Activated CD8-positive, alpha-beta memory T cell treated with anti-CD3 and anti-CD28 coated beads for 4 hours (primary cell): ENCODE measurements at places on chromosomes 12 and 14.

DNA sequence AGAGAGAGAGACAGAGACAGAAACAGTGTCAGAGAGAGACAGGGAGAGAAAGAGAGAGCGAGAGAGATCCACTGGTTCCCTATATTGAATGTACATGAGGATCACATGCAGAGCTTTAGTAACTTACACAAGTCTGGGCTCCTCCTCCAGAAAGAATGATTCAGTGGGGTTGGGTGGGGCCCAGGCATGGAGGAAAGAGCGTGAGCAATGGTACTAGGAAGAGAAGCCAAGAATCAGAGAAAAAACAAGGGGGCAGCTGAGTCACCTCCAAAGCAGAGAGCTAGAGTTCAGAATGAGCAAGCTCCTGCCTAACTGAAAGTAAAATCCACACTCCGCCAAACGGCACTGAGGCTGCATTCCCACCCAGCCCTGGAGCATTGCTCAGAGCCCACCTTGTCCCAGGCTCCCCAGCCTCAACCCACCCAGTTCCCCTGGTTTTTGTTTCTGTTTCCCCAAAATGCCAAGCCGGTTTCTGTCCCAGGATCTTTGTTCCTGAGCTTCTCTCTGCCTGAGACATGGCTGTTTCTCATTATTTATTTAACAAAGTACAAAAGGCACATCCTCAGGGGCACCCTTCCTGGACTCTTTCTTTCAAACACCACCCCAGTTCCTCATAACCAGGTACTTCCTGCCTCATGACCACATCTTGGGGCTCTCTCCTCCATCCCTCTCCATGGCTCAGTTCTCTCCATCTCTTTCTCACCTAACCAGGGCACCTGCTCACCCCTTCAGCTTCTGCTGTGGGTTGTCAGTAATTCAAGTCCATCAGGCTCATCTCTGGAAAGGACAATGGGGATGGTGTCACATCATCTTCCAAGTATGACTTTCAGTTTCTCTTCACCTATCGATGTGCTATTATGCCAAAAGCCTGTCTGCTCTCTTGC lies 670.3 kb upstream of the TBX3 start:
- no peak for DNase-seq

DNA sequence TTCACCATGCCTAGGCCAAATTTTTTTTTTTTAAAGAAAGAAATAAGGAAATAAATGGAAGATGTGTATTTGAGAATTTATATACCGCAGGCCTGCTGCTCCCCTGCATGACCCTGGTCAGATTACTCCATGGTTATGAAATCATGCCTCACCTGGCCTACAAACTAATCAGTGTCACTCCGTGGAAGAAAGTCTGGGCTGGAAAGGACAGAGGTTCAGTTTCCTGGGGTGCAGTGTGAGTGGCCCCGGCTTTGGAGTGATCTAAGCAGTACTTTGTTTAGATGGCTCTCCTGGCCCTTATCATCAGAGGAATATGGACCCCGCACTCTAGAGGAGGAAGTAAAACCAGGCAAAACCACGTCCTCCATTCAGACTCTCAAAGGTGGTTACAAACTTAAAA lies 9.6 kb downstream of the APOBEC1 start:
- DNase-seq = no peak

DNA sequence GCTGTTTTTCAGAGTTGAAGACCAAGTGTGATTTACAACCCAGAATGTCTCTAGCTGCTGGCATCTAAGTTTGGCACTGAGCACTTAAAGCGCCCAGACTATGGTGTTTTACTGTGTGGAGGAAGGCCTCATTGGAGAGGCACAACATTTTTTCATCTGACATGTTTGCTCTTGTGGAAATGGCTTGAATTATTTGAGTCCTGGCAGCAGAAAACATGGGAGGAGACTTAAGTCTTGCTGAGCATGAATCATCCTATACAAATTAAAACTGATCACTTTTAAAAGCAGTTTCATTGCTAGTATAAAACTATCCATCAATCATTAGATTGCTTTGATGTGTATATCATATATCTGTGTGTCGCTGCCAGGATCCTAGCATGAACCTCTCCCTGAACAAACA lies 85.9 kb upstream of the REP15 start:
- DNase-seq = no peak

GRCh38 chr14:75232597-75232996 lies 46.0 kb upstream of the FOS start:
- DNase-seq = no peak

DNA sequence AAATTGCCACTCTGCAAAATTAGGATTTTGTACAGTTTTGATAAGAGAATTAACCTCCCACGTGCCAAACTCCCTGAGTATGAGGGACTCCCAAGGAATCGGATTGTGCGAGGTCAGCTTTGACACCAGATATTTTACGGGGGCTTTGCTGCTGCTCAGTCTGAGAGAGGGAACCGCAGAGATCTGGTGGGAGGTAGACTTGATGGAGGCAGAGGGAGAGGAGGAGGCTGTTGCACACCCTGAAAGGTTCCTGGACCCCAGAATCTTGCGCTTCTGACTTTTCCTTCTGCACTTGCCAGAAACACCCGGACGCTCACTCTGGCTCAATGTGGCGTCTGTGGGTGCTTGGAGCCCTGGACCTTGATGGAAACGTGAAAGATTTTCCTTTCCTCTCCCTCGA lies 83.9 kb downstream of the PAPOLA start:
- no peak for DNase-seq

GRCh38 chr12:76820888-76821482 lies 57.1 kb downstream of the ZDHHC17 start:
- DNase-seq = no peak

DNA sequence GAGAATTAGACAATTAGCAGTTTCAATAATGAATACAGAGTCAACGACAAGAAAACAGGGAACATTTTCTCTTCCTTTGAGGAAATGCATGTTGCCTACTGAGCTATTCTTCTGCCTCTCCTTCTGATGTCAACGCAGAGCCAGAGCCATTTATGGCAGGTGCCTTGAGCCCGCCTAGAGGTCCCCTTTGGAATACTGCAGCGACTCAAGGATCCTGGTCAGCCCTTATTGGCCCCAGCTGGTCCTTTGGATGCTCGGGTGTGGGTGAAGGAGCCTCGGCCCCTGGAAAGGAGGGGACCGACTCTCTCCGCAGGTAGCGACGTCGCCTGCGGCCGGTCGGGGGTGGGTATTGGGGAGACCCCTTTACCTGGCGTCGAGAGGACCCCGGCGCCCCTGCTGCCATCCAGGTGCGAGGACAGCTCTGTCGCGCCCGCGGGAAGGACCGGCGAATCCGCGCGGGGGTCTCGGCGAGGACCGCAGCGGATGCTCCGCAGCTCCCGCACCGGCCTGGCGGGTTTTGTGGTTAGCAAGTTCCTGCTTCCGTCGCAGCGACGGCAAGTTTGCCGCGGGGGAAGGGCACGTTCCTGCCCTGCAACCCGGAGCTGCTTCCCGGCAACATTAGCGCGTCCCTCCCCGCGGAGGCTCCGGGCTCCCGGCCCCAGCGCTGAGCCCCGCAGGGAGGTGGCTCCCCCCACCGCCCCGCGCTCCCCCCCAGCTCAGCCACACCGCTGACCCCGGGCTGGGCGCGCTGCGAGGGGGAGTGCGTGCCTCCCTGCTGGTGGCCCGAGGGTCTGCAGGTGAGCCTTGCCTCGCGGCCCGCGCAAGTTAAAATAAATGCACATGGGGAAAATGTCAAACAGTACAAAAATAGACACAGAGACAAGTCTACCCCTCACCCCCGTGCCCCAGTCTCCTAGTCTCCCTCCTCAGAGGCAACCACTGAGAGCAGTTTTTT lies at the start of gene MANSC1:
TSS of gene MANSC1 (minus strand) at position 532 of the 955 bp plus-strand sequence. CDS start 6,928 bp downstream, outside the sequence.
- DNase-seq = no peak

DNA sequence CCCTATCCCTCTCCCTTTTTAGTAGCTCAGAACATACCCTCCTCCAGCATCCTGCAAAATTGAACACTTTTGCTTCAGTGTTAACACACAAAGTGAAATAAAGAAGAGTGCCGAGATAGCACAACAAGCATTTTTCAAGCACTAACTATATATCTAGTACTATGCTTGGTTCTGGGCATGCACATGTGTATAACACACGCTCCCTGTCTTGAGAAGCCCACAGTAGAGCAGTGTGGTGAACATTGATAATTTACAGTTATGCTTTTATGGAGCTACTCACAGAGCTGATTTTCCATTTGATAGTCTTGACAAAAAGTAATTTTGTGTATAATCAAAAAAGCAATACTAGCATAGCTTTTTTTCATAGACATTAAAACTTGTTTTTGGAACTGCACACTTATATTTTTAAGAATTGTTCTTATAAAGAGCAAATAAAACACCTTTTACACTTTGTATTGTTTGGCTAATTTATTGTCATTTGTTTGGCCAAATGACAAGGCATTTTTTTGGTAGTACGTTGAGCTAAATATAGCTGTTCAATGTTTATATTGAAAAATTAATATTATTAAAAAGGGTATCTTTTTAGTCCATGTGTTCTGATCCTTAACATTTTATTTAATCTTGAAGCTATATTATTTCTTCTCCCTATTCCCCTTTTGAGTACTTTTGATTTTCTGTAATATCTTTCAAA lies 39.7 kb downstream of the LEMD3 start:
- DNase-seq = no peak

- DNase-seq = no peak
Observed at GRCh38 chr14:67358924-67359774, 455 bp downstream of the ATP6V1D start.

GRCh38 chr12:24742378-24742777 lies 206.5 kb downstream of the BCAT1 start:
- DNase-seq = no peak

DNA sequence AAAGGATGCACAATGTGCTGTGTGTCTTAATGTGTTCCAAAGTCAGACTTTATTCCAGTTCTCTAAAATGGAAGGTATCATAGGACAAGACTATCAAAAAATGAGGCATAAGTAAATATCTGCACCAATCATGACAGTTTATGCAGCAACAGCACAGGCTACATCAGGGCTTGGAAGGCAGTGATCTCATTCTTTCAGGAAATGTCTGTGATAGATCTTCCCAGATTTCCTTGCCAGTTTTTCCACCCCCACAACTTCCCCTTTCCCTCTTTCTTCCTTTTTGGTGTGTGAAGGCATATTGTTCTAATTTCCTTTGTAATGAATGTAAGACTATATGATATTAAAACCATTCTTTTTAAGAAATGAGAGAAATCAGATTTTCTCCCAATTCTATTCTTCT lies 326.7 kb downstream of the ATP23 start:
- no peak for DNase-seq

DNA sequence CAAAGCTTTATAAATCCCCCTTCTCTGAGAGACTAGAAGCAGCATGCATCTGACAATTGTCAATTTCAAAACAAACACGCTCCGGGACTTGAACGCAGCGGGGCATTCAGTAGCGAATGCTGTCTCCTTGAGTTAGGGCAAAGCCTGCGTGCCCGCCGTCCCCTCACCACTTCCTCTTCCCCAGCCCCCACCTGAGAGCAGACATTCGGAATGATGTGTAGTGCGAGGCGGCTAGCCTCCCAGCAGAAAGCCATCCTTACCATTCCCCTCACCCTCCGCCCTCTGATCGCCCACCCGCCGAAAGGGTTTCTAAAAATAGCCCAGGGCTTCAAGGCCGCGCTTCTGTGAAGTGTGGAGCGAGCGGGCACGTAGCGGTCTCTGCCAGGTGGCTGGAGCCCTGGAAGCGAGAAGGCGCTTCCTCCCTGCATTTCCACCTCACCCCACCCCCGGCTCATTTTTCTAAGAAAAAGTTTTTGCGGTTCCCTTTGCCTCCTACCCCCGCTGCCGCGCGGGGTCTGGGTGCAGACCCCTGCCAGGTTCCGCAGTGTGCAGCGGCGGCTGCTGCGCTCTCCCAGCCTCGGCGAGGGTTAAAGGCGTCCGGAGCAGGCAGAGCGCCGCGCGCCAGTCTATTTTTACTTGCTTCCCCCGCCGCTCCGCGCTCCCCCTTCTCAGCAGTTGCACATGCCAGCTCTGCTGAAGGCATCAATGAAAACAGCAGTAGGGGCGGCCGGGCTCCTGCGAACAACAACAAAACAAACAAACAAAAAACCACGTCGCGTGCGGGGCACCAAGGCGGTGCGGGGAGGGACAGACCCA lies 2.2 kb downstream of the PRMT8 start:
- DNase-seq = no peak

- no peak for DNase-seq
Observed at GRCh38 chr12:25557830-25558436, 4.8 kb upstream of the LMNTD1 start.

DNA sequence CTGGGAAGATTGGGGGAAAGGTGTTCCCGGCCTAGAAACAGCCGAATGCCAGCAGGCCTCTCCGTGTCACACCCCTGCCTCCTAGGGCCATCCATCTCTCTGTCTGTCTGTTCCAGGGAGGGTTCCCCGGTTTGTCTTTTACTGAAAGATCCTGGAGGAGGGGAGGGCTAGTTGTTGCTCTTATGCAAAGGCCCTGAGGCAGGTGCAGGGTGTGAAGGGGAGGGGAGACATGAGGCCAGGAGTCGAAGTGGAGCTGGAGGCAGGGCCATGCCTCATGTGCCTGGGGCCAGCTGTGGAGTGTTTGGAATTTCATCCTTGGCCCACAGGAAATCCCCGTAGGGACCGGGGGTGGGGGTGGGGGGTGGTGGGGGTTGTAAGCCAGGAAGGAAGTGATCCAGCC lies 8.7 kb upstream of the RCOR1 start:
- DNase-seq = no peak

GRCh38 chr14:103031956-103032355 lies 25.4 kb downstream of the CDC42BPB start:
- DNase-seq = no peak

DNA sequence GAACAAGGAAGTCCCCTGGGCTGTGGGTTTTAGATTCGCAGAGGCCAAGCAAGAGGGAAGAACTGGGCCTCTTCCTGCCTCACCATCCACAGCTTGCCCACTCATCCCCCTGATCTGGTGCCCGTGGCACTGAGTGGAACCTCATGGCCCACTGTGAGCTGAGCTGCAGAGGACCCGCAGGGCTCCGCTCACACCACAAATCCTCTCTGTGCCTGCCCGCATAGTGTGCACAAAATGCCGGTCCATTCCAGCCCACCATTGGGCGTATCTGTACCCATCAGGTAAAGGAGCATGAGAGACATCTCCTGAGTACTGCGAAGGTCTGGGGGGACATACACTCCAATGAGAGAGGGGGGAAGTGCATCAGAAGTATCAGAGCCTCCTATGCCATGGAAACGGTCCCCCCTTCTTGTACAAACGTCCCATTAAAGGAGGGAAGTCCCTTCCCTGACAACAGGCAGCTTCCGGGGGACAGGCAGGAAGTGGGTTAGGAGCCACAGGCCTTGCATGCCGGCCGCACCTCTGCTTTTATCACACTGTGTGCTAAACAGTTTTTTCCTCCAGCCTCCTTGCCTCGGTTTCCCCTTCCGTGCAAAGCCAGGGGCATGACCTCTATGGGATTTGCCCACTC lies 309.4 kb upstream of the DIO3 start:
- no peak for DNase-seq
